SW480 (cell line): ENCODE measurements at places on chromosomes 7 and 10.
A peak's percentile ranks its signal among the peaks of the same experiment; 100 is the strongest.

DNA sequence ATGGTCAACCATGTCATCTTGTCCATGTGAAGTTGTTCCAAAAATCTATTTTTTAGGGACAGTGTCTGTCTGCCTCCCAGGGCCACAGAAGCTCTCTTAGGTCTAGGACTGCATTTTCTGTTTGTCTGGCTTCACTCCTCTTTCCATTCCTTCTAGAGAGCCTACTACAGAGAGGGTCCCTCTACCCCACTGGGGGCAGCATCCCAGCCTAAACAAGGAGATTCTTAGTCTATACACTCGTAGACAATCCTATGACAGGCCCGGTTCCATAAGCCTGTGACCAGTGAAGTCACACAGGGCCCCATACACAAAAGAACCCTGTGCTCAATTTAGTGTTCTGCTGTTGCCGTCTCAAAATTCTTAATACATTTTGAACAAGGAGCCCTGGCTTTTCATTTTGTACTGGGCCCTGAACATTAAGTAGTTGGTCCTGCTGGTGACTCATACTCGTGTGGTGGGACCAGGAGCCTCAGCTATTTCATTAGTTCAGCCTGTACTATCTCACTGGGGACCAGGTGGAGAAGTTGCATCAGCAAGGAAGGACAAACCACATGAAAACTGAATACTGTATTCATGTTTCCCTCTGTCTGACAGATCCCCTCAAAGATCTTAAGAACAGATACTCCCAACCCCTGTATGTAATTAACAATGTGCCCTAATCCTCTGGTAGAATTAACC lies 23.5 kb upstream of the FAM180A start:
- peak; percentile 72 for DNase-seq

- DNase-seq = no peak
These were observed 16.3 kb downstream of the ABI1 start for GRCh38 chr10:26844396-26844975.

GRCh38 chr10:16904639-16905061 lies 87.4 kb upstream of the RSU1 start:
- DNase-seq = peak; percentile 17

DNA sequence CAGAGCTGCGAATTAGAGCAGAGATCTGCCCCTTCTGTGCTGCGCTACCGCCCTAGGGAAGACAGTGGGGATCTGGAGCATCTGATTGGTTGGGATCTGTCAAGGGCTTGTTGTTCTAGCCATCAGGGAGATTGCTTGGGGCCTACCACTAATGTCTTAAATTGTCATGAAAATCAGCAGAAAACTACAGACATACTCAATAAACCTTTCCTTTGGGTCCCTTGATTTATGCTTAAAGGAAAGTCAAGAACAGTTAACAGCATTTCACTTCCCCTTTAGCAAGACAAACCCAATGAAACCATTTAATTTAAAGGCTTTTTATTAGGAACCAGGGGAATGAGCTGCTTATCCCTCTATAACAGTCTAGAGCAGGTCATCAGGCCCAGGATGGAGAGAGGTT lies 10.0 kb downstream of the SLC25A28 start:
- DNase-seq = no peak

- peak; percentile 88 for DNase-seq
These were observed 3.2 kb downstream of the SLC4A2 start for GRCh38 chr7:151062399-151063211.

GRCh38 chr7:55026086-55026790 lies 7.4 kb downstream of the EGFR start:
- no peak for DNase-seq
